GM12864 (cell line): ENCODE measurements at places on chromosomes 6 and 20.

DNA sequence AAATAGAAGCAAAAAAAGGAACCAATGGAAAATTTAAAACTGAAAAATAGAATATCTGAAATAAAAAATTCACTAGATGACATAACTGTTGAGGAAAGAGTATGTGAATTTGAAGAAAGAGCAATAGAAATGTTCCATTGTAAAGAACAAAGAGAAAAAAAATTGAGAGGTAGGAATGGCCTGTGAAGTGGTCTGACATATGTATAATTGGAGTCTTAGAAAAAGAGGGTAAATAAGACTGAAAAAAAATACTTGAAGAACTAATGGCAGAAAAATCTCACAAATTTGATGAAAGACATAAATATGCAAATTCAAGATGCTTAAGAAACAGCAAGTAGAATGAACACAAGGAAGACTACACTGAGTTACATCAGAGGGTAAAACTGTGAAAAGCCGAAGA, 93.4 kb downstream of the QKI start:
- no peak for DNase-seq

DNA sequence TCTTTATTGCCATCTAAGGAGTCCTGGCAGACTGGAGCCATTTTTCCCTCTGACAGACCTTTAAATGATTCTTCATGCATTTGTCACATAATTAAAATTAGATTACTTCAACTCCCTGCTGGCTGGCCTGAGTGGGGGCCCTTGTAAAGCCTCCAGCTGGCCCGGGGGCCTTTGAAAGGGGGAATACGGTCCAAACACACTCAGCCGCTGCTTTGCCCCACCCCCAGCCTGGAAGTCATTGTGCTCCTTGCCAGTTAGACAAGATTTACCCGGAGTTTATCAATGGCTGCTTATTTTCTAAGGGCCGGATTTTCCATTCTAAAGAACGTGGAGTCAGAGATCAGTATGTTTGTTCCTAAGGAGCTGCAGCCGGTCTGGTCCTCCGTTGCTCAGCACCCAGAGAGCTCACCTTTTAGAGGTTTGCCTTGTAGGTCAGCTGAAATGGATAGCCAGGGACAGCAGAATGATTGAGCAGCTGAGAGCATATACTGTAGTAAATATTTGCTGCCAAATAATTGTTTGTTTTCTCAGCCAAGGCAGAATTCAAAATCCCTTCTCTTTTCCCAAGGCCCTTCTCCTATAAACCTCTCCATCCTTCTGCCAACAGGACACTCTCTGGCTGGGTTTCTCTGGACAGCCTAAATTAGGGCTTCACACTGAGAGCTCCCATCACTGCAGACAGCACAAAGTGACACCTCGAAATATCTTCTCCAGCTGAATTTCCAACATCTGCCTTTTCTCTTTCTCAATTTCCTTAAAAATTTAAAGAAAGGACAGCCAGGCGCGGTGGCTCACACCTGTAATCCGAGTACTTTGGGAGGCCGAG, 68.4 kb upstream of the RBM24 start:
- DNase-seq, result no peak

GRCh38 chr6:11753798-11754197, 24.8 kb downstream of the ADTRP start:
- no peak for DNase-seq

GRCh38 chr6:169807699-169808607, 56.5 kb downstream of the ERMARD start:
- no peak for DNase-seq

DNA sequence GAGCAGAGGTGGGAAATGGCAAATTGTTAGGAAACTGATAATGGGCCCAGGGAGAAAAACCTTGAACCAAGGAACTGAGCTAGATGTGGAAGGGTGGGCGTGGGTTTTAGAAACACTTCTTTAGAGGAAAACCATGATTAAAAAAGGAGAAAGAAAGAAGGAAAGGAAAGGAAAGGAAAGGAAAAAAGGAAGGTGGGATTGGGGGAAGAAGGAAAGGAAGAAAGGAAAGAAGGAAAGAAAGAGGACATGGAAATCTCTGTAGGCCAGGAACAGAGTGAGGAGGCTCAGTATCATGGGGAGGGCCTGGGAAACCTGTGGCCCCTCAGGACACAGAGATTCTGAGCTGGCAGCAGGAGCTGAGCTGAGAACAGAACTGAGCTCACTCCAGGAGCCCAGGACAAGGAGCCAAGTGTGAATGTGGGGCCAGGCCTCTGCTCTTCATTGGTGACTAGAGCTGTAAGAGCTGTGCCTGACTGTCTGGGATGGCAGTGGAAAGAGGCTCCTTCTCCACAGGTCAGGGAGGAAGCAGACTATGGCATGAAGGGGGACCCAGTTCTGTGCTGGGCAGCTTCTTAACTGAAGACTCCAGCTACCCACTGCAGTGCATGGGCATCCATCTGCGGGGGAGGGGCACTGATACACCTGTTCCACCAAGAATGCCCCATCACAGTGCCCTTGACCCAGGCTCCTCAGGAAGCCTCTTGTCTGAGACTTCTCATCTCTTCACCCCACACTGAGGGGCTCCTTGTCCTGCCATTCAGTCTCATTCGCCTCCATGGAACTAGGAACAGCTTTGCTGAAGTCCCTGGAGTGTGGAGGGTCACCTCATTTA, 116.1 kb upstream of the BACH2 start:
- DNase-seq, result no peak

DNA sequence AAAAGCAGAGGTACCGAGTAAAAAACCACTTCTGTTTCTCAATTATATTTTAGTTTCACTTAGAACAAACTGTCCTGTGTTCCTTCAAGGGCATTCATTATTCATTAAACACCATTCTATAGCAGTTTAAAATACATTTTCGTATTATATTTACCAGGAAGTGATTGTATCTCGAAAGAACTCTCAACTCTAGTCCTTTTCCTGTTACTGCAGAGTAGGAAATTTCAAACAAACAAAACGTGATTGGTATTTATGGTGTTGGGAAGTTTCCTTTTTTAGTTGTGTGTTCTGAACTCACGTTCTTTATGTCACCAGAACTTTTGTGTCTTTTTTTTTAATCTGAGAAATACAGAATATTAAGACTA, 139.5 kb upstream of the BTBD3 start:
- no peak for DNase-seq

- DNase-seq, result no peak
These were observed 209.2 kb downstream of the ANKRD60 start for GRCh38 chr20:58019027-58019849.

GRCh38 chr6:165793287-165793825, 130.3 kb upstream of the PDE10A start:
- no peak for DNase-seq

GRCh38 chr6:163394659-163395058, 19.9 kb upstream of the QKI start:
- no peak for DNase-seq

DNA sequence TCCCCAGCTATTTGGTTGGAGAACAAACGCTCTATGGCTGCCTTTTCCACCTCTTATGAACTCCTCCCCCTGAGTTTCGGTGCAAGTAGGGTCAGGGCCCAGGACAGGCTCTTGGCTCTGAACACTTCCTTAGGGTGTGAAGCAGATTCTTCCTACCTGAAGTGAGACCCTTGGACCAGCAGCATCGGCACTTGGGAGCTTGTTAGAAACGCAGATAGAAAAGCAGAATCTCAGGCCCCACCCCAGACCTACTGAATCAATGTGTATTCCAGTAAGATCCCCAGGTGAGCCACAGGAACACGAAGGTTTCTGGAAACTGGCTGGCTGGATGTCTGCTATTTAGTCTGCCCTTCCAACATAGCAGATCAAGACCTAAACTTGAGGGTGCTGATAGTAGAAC, 3.2 kb downstream of the FAM50B start:
- DNase-seq, result no peak

DNA sequence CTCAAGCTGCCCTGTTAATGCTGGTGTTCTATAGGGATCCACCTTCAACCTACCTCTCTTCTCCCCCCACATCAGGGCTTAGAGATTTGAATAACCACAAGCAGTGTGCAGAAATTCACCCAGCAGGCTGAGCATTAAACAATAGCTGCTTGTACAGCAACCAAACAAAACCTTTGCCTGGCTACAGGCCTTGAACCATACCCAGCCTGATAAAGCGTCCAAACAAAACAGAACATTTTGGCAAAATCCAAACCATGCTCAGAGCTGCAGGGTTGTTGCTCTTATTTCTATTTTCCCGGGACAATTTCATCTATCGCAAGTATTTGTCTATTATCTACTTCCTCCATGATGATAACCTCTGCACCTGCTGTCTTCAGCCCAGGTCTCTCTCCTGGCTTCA, 142.3 kb downstream of the UNC5CL start:
- DNase-seq, result no peak

DNA sequence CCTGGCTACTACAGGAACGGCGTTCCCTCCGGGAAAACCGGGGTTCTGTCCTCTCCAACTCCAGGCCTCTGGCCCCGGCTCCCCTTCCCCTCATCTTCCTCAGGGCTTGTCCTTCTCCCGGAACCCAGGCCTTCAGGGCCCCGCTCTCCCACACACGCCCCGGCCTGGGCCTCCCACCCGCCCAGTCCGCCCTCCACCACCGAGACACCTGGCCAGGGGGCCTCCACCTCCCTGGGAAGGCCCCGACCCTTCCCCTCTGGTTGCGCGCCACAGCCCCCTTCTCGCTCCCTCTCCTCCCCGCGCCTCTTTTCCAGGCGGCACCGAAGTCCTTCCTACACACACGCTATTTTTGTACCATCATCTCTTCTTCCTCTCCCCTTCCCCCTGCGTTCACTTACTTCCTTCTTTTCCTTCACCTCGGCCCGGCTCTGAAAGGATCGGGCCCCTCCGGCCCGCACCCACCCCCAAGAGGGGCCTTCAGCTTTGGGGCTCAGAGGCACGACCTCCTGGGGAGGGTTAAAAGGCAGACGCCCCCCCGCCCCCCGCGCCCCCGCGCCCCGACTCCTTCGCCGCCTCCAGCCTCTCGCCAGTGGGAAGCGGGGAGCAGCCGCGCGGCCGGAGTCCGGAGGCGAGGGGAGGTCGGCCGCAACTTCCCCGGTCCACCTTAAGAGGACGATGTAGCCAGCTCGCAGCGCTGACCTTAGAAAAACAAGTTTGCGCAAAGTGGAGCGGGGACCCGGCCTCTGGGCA, 1.3 kb upstream of the SIRPA start:
- DNase-seq, result no peak

GRCh38 chr20:12199703-12200102, 282.0 kb downstream of the BTBD3 start:
- no peak for DNase-seq

DNA sequence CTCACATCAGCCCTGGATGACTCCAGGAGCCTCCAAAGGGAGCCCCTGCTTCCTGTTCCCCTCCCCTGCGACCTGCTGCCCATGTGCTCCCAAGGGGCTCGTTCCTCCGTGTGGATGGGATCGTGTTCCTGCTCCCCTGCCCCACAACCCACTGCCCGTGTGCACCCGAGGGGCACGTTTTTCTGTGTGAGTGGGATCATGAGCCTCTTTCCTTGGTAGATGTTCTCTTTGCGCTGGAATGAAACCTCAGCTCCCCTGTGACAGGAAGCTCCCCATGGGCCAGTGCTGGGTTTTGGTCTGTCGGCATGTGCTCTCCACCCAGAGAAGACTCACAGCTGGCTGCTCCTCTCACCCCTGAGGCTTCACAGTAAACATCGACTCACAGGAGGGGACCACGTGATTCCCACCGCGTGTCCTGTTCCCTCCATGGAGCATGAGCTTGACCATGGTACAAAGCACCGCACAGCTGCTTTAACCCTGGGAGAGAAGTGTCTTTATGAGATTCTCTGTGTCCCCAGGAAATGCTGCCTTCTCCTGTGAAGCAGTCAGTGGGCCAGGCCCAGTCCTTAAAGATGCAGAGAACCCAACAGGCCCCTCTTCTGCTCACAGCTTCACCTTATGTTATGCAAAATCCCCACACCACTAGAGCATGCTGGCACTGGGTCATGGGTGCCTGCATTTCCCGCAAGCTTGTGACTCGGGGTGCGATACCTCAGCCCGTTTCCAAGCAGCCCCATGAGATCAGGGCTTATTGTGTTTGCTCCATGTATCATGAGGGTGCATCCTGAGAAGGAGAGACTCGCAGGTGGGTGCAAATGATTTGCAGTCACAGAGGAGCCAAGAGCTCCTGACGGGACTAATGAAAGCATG, 215.1 kb downstream of the ERMARD start:
- DNase-seq, result no peak

DNA sequence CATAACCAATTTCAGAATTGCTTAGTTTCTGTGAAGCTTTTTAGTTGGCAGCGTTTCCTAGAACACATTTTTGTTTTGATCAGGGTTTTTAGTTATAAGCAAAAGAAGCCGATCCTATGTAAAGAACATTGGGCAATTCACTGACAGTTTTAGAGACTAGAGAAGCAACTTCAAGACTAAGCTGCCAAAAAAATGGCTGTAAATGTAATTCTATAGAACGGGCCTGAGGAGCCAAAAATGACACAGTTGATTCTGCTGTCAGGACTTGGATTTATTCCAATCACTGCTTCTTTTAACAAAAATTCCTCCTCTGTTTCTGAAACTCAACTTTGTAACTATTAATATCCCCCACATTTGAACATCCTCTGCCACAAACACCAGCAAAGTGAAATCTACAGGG, 236.0 kb upstream of the EYS start:
- DNase-seq, result no peak

DNA sequence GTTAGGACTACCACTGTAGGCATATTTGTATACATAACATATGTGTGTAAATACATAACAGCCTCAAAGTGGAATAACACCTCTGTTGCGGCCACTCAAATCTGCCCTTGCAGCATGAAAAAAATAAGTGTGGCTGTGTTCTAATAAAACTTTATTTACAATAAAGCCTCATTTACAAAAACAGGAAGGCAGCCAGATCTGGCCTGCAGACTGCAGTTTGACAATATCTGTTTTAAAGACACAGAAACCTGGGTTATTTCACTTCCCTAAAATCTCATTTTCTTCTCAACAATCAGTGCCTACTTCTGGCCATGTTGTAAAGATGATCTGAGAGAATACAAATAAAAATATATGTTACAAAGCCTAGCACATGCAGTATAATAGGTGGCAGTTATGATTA, 53.9 kb upstream of the SCML4 start:
- DNase-seq, result peak; percentile 40

DNA sequence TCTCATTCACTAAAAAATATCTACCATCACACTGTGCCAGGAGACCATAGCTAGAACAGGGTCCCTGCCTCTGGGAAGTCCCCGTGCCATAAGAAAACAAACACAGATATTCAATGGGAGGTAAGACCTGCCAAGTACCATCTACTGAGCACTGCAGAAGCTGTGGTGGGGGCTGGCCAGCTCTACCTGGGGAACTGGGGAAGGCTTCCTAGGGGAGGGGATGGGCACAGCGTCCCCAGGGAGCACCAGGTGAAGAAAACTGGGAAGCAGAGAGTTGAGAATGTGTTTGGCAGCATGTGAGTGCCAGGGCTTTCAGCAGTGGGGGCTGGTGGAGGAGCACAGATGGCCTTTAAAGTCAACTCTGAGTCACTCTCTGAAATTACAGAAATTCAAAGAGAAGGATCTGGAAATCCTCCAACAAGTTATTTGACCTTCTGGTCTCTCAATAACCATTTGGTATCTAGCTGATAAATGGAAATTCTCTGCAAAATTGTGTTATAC, 85.2 kb downstream of the SHLD1 start:
- DNase-seq, result no peak
